Endothelial cell of umbilical vein (primary cell): ENCODE measurements at places on chromosomes 5 and 9. TPM values are rescaled to one million over a fixed set of nuclear protein-coding genes. Genes with fewer than 3 reads are reported as not detected.
A peak's percentile ranks its signal among the peaks of the same experiment; 100 is the strongest.

The IFNA16 gene
- not detected in 2 replicates for total RNA-seq

The IL31RA gene
- total RNA-seq, result 0.75 and 0.90 TPM in 2 replicates

The ECM2 gene
- total RNA-seq, result not detected in 2 replicates

The GOLGA2 gene
- 107 and 114 TPM in 2 replicates for total RNA-seq

GRCh38 chr5:82413302-82414040 lies 135.3 kb upstream of the RPS23 start:
- no peak for DNase-seq

- no peak for DNase-seq
These were observed 71.0 kb downstream of the FER start for GRCh38 chr5:108818613-108819272.

DNA sequence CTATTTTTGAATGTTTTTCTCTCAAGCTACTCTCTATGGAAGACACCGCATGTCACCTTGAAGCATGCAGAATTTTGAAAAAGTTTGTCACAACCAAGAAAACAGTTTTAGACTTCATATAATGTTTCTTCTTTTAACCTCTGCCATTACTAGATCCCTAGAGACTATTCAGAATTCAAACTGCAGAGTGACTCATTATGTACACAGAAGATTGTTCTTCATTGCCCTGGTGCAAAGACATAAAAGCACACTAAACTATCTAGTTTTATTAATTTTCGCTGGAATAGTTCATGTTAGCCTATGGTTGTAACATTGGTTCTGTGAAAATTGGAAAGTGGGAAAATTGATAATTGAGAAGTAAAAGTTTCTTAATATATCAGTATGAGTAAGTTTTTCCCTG lies 18.4 kb downstream of the F2RL2 start:
- DNase-seq, result peak; percentile 34

DNA sequence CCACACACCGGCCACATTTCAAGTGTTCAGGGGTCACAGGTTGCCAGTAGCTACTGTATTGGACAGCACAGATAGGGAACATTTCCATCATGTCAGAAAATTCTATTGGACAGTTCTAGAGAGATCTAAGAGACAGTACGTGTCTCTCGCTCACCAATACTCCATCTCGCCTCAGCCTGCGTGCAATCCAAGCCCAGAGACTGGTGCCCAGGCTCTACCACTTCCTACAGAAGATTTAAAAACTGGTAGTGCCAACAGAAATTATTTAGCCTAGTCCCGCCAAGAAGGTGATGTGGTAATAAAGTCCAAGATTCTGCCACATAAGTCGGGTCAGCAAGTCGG lies 390 bp upstream of the SNX2 start:
- no peak for DNase-seq

DNA sequence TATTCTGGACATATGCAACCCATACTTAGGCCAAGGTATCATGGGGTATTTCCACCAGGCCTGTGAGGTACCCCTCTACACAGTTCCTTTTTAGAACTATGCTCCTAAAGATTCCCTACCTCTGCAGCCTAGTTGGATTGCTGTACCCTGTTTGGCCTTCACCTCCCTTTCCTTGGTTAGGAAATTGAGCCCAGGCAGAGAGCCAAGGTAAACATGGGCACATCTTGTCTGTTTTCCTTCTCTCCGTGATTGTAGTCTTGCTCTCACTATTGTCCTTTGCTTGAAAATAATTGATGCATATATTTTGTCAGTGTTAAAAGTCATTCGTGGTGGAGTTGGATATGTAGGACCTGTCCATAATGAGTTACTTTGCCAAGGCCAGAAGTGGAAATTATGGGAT lies 26.7 kb downstream of the BDP1 start:
- peak; percentile 91 for DNase-seq

GRCh38 chr5:159509002-159509660 lies 178.8 kb upstream of the IL12B start:
- DNase-seq, result no peak

DNA sequence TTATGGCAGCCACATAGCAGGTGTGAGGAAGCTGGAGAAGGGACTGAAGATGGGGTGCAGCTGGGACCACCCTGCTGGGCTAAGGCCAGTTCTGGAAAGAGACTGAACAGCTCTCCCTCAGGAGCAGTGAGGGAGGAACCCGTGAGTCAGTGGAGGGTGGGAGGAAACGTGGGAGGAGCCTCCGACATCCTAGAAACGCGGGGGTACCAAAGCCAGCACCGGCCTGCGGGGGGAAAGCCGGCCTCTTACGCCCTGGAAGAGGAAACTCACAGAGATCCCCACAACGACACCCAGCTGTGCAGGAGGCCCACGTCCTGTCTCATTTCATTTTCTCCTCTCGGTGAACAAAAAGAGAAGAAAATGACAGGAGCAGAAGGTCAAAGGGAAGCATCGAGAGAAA lies 185.8 kb upstream of the IRX4 start:
- DNase-seq, result no peak

DNA sequence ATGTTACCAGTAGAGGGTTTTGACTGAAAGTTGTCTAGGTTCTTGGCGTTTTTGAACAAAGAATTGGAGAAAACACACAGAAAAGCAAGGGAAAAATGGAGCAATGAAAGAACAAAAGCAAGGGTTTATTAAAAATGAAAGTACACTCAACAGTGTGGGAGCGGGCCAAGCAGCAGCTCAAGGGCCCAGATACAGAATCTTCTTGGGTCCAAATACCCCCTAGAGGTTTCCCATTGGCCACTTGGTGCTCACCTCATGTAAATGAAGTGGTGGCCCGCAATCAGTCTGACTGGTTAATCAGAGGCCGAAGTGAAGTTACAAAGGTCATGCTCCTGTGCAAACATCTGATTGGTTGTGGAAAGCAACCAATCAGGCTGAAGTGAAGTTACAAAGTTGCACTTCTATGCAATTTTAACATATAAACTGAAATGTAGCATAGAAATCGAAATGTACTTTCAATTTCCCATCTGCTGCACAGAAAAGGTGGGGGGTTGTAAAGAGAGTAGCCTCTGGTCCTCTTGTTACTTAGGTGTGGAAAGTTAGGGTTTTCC lies 1.9 kb upstream of the GM2A start:
- no peak for DNase-seq

- DNase-seq, result no peak
These were observed 20.9 kb upstream of the NSD1 start for GRCh38 chr5:177112589-177113220.
